ENCODE measurements at places on chromosomes 13 and 19.

GRCh38 chr19:2461751-2462634 is 5.2 kb upstream of the LMNB2 start:
- no peak for DNase-seq

GRCh38 chr19:46428239-46429135 is at the start of gene PNMA8C:
Gene PNMA8C, minus strand, starts transcription at chr19:46428936. Its CDS starts 577 bp downstream, at chr19:46428359.
- peak; percentile 11 for DNase-seq

DNA sequence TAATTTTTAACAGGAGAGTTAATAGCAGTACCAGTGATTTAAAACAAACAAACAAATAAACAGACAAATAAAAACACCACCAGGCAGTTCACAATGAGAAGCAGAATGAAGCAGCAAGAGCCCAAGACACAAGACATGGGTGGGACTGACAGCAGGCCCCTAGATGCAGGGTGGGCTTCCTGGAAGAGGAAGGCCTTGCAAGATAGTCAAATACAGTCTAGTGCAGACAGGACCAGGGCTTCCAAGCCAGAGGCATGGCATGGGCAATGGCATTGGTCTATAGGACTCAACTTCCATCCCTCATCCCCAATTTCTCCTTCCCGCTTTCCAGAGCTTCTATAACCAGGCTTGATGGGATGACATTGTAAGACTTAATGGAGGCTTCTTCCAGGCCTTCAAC is 645.1 kb downstream of the UQCRFS1 start:
- DNase-seq = no peak

DNA sequence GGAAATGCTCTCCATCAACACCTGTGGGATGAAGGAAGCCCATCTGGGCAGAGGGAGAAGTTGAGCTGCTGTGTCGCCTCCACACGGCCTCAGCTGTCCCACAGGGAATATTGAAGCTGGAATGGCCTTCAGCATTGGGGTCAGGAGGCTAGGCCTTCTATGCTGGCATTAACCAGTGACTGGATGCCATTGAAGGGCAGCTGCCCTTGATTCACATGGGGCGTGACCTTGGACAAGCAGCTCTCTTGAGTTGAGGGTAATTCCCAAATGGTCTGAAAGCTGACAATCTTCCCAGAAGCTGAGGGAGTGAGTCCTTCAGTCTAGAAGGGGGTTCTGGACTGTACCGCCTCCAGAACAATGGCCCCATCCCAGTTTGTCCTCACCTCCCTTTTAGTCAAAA is 6.7 kb downstream of the BCL3 start:
- DNase-seq = no peak

GRCh38 chr13:77919921-77920294 is 1.3 kb upstream of the EDNRB start:
- no peak for DNase-seq

GRCh38 chr13:40172878-40173277 is 493.6 kb downstream of the FOXO1 start:
- no peak for DNase-seq

- no peak for DNase-seq
Observed at GRCh38 chr13:95388420-95389079, 87.3 kb upstream of the ABCC4 start.

DNA sequence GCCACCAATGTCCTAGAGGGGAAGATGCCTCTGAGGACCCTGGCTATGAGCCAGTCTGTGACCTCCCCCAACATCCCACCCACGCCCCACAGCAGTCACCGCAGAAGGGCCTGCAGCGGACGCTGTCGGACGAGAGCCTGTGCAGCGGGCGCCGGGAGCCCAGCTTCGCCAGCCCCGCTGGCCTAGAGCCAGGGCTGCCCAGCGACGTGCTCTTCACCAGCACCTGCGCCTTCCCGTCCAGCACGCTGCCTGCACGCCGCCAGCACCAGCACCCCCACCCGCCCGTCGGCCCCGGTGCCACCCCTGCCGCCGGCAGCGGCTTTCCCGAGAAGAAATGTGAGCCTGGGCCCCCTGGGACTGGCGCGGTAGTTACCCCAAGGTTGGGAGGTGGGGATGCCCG is 30.6 kb downstream of the DPF1 start:
- no peak for DNase-seq

GRCh38 chr13:50377726-50378270 is 362.6 kb downstream of the KCNRG start:
- no peak for DNase-seq

DNA sequence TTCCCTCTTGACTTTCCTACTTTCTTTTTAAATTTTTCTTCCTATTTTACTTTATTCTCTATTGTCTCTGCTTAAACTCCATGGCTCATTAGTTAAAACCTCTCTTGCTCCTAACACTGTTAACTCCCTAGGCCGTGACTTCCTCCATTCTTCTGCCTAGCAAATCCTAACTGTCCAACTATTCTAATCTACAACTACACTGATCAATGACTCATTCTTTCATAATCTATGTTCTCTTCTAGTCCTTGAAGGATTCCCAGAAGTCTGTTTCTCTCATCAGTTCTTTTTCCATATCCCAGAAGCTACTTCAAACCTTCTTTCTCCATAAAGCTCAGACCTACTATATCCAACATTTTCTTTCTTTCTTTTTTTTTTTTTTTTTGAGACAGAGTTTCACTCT is 66.9 kb downstream of the MICU2 start:
- DNase-seq = no peak

DNA sequence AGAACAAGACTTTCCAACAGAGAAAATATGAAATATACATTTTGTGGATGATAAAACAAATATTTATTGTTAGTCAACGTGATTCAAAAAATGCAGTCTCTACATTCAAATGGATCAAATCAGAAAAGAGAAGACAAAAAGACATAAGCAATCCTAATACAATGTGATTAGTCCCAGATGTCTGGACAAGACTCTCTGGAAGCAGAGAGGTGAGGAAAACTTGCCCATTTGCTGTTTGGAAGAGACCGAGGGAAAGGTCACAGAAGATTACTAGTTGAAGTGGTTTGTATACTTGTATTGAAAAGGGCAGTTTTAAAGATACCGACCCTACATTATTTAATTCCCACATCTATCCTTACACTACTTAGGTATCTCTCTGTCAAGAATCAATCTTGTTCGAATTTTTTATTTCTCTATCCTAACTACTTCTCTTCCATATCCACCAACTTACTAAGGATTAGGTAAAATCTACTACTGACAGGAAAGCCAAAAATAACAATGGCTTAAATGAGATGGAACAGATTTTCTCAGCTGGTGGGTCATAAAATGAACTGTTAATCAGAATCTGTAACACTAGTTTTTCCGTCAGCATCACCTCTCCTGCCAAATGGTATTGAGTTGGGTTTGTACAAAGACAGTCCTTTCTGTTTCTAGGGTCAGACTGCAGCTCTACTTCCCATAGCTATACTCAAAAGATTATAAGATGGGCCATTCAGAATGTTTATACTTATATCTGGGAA is 497.1 kb downstream of the DCT start:
- no peak for DNase-seq

GRCh38 chr19:14992780-14993179 is 13.1 kb upstream of the SLC1A6 start:
- no peak for DNase-seq

DNA sequence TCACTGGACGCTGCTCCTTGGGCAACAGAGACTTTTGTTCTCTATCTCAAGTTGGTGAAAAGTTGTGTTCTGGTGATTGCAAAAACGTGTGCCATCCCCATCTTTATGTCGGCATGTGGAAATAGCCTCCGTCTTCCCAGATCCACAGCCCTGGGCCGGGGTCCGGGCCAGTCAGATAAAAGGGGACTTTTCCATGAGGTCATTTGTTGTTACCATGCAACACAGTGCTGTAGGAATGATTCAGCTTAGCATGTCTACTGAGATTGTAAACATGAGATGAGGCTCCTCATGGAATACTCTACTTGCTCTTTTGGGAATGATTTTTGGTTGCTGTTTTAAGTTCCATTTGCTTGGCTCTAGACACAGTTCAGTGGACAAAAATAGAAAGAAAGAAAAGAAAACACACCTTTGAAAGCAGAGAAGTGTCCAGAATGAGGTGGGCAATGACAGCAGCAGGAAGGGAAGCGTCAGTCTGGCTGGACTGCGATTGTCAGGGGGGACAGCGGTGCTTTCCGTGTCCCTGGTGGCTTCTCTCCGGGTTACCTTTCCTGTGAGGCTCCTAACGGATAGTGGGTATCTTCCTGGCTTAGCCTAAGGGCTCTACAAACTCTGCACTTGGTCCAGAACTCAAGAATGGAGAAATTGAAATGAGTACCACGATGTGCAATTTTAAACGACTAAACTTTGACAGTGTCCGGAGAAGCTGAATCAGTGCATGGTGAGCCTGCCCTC is 91.6 kb downstream of the TEX29 start:
- DNase-seq = no peak

- DNase-seq = no peak
Observed at GRCh38 chr13:93309886-93310523, 83.4 kb downstream of the GPC6 start.

All from activated naive CD4-positive, alpha-beta T cell (primary cell).